ENCODE measurements at places on chromosomes 1 and 21.

DNA sequence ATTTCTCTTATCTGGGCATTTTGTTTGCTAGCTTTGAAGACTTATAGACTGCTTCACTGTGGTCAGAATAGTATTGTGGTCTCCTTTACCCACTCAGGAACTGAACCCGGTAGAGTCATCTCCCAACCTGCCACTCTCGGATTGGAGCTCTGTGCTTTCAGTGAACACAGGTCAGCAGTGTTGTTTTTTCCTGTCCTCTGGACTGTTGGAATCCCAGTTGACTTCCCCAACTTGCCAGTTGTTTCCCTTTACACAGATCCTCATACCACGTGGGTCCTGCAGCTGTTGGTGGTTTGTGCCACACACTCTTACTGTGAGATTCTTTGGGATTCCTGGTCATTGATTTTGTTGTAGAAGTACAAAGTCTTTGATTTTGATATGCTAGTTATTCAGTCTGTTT lies 214.1 kb downstream of the DYRK1A start:
- DNase-seq, result no peak

DNA sequence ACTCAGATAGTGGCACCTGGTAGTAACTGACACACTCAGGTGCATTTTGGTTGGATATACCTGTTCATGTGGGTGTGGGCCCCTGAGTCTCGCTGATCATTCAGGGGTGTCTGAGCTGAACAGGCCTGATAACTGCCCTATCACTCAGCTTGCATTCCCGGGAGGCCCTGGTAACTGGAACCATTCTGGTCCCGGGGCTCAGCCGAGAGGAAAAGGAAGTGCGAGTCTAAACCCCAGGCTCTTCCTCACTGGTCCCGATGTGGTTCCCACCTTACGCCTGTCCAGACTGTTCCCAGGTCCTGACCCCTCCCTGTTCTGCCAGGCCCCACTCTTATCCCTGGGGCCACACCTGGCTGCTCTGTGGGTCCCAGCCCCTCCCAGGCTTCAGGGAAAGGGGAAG lies 11.7 kb upstream of the CDK18 start:
- no peak for DNase-seq

- DNase-seq, result no peak
Measured at GRCh38 chr21:44694776-44695175, 2.2 kb upstream of the KRTAP10-12 start.

DNA sequence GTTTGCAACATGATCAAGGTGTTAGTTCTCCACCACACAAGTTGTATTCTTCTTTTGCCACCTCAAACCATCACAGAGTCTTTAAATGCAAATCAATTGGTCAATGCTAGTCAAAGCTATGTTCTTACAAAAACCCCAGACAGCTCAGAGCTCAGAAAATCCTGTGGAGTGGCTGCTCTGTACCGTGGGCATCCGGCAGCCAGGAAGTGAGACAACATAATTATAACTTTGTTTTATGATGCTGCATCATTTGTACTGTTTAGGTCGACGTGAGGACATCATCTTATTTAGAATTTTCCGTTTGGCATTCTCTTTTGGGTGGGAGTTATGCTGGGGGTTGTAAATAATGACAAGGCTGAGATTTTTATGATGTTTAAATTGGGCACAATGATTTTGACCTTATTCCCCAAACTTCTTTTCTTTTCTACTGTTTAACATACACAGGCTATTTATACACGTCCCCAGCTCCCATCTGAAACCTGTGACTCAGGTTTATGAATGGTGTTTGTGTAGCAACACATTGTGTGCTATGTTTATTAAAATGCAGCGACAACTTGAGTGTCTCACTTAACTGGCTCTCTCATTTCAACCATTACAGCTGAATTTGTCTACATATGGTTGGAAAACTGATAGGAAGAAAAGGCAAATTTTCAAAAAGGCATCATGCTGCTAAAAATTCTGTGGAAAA lies 124.0 kb downstream of the CNIH3 start:
- no peak for DNase-seq

DNA sequence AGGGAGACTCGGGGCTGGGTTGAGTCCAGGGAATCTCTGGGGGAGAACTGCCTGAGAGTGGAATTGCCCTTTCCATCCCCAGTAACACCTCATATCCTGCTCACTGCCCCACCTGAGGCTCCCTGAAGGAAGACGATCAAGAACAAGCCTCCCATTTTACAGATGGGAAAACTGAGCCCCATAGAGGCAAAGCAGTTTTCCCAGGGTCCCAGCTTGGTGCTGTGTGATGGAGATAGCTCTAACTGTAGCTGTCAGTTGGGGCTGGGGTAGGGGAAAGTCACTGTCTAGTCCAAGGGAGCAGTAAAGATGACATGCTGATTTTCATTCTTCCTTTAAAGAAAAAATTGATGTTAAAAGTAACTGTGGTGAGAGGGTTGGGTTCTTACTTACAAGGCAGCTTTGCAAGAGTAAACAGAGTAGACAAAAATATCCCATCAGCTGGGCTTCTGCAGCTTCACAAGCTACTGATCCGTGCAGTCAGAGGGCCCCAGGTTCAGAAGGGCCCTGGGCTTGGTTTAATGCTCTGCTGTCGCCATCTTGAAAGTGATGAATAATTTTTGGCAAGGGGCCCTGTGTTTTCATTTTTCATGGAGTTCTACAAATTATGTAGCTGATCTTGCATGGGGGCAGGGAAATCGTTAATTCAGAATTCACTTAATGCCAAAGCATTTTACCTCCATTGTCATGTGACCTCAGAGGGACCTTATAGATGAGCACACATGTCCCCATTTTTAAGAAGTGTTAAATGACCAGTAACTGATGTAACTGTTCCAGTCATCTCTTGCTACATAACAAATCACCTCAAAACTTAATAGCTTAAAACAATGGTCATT lies 17.6 kb upstream of the TNFRSF1B start:
- DNase-seq, result no peak

GRCh38 chr1:167881786-167882185 lies 32.1 kb downstream of the ADCY10 start:
- DNase-seq, result peak; percentile 10

GRCh38 chr1:90799326-90799725 lies 82.2 kb upstream of the BARHL2 start:
- DNase-seq, result no peak

GRCh38 chr1:26530410-26530894 lies 891 bp downstream of the RPS6KA1 start:
- no peak for DNase-seq

DNA sequence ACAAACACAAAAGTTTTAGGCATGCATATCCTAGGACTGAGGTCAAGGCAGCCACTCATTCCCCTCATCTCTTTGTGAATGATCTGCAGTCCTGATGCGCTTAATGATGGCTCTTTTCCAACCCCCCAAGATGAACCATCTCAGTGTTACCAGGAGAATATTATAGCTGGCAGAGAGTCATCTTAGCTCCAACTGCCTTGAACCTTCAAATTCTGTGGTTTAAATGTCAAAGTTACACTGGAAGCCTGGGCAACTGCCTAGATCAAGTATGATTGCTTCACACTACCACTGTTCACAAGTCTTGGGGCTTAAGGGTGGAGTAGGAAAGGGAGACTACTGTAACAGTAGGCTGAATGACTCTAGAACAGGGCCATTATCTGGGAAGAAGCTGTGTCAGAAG lies 8.0 kb upstream of the MYBPHL start:
- DNase-seq, result no peak

- no peak for DNase-seq
Measured at GRCh38 chr1:185936641-185937040, 202.4 kb downstream of the HMCN1 start.

- DNase-seq, result no peak
Measured at GRCh38 chr1:70084314-70084915, 121.0 kb downstream of the LRRC40 start.

- DNase-seq, result no peak
Measured at GRCh38 chr1:199046618-199047017, 407.8 kb downstream of the PTPRC start.

DNA sequence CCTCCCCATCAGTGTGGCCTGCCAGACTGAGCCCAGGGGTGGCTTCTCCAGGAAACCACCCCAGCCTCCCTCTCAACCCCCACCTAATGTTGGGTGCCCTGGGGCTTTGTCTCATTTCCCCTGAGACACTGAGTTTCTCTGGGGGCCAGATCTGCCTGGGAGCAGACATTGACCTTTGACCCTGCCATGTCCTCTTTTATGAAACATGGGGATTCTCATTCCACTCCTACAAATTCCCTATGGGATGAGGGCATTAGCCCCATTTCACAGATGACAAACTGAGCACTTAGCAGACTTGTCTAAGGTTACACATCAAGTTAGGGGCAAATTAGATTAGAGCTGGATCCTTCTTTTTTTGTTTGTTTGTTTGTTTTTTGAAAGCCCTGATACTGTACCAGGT lies 24.1 kb downstream of the RHBG start:
- DNase-seq, result no peak

- no peak for DNase-seq
Measured at GRCh38 chr1:225684741-225685140, 31.8 kb upstream of the ENAH start.

DNA sequence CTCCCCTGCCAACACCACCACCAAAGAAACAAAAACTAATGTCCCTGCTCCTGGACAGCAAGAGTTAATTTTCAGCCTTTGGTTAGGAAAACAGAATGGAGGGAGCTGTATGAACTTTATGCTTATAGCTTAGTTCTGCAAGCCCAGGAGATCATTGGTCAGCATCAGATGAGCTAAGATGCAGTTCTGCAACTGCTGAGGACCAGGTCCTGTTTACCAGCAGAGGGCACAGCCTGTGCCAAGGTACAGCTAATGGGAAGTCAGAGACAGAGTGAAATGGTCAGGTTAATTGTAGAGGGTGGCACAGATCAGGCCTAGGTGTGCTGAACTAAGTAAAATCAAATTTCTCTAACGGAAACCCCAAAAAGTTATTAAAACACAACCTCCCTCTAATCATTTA lies 161.3 kb downstream of the ROR1 start:
- DNase-seq, result no peak

- DNase-seq, result no peak
Measured at GRCh38 chr1:78370779-78371482, 119.8 kb upstream of the PTGFR start.

DNA sequence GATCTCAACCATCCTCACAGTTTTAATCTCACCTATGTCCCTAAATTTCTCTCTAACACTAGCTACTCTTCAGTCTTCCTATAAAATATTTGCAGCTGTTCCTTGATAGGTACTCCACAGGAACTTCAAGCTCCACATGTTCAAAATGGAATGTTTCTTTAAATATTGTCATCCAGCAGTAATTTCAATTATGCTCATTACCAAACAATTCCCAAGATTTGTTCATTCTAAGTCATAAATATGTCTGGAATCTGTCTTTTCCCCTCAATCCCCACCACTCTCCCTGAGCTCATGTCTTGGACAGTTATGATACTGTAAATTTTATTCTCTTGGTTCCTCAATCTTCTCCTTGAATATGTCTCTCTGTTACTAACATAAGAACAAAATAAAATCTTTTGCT lies 214.4 kb downstream of the NRIP1 start:
- DNase-seq, result no peak

- no peak for DNase-seq
Measured at GRCh38 chr1:235637756-235638534, 11.6 kb downstream of the GNG4 start.

- DNase-seq, result no peak
Measured at GRCh38 chr1:37868466-37868865, 9.1 kb upstream of the MTF1 start.

DNA sequence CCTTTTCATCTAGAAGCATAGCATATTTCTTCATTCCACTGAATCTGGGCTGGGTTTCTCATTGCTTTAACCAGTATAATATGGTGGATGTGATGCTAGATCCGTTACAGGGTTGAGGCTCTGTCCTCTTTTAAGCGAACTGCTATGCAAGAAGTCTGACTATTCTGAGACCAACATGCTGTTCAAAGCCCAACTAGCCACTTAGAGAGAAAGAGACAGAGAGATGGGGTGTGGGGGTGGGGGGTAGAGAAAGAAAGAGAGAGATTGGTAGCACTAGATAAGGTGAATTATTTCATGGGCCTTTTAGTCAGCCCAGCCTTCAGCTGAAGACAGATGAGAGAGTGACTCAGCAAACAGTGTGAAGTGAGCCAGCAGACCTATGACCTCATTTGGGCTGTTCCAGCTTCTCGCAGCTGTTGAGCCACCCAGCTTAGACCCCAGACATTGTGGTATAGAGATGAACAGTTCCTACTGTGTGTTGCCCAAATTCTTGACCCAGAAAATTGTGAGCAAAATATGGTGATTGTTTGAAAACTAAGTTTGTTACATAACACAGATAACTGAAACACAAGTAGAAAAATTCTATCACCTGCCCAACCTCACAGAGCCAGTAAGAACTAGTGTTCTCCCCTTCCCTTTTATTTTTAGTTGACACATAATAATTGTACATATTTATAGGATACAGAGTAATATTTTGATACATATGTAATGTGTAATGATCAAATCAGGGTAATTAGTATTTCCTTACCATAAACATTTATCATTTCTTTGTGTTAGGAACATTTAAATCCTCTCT lies 40.7 kb upstream of the PRKACB start:
- peak; percentile 37 for DNase-seq

- DNase-seq, result peak; percentile 32
Measured at GRCh38 chr21:29725025-29725736, 214.6 kb downstream of the GRIK1 start.

- DNase-seq, result no peak
Measured at GRCh38 chr1:212780759-212781158, 10.8 kb downstream of the NSL1 start.

GRCh38 chr1:31502926-31503511 lies 73.3 kb upstream of the TINAGL1 start:
- no peak for DNase-seq

DNA sequence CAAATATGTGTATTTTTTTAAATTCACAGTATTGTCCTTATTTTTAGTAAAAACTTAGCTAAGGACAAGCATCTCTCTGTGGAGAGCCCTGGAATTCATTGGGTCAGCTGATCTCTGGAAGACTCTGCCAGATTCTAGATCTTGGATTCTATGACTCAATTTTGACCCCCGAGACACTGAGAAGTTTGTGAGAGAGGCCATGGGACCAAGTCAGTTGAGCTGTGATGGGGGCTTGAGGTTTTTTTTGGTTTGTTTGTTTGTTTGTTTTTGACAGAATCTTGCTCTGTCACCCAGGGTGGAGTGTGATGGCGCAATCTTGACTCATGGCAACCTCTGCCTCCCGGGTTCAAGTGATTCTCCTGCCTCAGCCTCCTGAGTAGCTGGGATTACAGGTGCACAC lies 13.5 kb downstream of the SHISA4 start:
- DNase-seq, result no peak

All from HepG2 (cell line).